ENCODE measurements at places on chromosomes 5 and 9.

DNA sequence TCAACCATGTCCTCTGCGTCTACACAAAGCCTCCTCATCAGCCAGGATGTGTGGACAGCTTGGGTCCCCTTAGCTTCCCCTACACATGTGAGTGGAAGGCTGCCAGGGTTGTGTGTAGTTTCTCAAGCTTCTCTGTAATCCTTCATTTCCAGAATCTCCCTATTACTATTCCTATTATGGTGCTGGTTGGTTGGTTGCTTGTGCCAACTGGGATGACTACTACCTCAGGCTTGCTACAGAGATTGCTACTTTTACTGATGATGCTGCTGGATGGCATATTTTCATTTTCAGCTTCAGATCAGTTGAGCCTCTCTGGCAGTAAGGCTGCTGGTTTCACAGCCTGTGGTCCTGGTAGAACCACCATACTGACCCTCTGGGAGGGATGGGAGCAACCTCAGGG, 39.9 kb downstream of the ATG10 start:
- DNase-seq = no peak

GRCh38 chr5:137372016-137372772, 126.9 kb downstream of the SPOCK1 start:
- DNase-seq = no peak

GRCh38 chr9:118446943-118447639, 742.9 kb downstream of the TLR4 start:
- DNase-seq = no peak

- DNase-seq = no peak
These were observed 670 bp upstream of the FBP1 start for GRCh38 chr9:94639999-94640376.

- DNase-seq = no peak
These were observed 8.1 kb downstream of the TNFAIP8 start for GRCh38 chr5:119363936-119364335.

- no peak for DNase-seq
These were observed 250.6 kb upstream of the MAP3K1 start for GRCh38 chr5:56564541-56565282.

DNA sequence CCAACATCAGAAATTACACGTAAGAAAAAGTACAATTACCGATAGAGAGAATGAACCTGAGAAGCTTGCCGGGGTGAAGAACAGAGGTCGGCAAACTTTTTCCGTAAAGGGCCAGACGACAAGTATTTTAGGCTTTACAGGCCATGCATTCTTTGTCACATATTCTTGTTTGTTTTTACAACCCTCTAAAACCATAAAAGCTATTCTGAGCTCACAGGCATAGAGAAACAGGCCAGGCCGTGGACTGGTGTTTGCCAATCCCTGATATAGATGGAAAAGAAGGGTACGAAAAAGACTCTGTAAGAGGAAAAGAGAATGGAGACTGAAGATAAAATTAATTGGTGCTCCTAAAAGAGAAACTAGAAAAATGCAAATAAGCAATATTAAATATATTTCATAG, 15.4 kb downstream of the SFXN1 start:
- DNase-seq = no peak

- DNase-seq = no peak
These were observed 69.1 kb downstream of the GPR21 start for GRCh38 chr9:123102375-123103113.

All from NCI-H1436 (cell line).